Aorta (tissue), 5 donors: ENCODE measurements at places on chromosomes 1 and 21. TPM values are rescaled to one million over a fixed set of nuclear protein-coding genes. Genes with fewer than 3 reads are reported as not detected.

GRCh38 chr1:56329970-56330369, 249.4 kb downstream of the PLPP3 start:
- H3K27ac ChIP-seq = no peak overlapping the region
- H3K27me3 ChIP-seq = no peaks in the 10 kb centered on the region
- H3K4me1 ChIP-seq = no peaks in the 10 kb centered on the region

DNA sequence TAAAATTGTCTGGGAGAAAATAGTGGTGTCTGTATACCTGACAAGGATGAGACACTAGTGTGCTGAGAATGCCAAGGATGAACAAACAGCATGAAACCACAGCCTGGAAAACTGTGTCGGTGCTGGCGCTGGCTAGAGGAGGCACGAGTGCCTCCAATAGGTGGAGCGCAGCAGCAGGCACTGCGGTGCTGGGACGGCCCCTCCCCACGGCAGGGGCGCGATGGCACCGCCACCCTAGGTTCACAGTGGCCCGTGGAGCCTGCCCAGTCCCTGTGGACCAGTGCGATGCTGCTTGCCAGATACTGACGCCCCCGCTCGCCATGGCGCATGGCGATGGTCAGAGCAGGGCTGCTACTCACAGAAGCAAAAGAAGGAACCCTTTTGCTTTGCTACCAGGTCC, 6.8 kb downstream of the CFAP410 start:
- no peaks in the 10 kb centered on the region for H3K27me3 ChIP-seq
- DNase-seq = no peak
- no peaks in the 10 kb centered on the region for H3K36me3 ChIP-seq

NLRP3 gene
- total RNA-seq = 7.1 TPM

DNA sequence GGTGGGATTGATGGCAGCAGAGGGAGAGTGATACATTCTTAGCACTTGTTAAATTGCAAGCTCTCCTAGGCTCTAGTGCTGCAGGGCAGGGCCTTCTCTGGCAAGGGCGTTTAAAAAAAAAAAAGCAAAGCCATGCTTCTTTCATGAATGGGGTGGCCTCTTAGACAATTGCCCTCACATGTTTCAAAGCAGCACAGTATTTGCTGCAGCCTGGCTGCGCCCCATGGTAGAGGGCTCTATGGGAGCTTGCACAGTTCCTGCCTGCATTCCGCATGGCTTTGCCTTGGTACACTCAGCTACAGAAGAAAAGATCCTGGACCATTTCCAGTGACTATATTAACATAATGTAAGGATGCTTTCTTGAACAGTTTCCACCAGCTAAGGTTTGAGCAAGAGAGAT, 267.2 kb downstream of the ZNF648 start:
- no peak overlapping the region for H3K27ac ChIP-seq
- H3K4me3 ChIP-seq = no peak overlapping the region
- DNase-seq = no peak
- no peaks in the 10 kb centered on the region for H3K4me1 ChIP-seq
- H3K36me3 ChIP-seq = no peaks in the 10 kb centered on the region
- H3K27me3 ChIP-seq = no peaks in the 10 kb centered on the region

DNA sequence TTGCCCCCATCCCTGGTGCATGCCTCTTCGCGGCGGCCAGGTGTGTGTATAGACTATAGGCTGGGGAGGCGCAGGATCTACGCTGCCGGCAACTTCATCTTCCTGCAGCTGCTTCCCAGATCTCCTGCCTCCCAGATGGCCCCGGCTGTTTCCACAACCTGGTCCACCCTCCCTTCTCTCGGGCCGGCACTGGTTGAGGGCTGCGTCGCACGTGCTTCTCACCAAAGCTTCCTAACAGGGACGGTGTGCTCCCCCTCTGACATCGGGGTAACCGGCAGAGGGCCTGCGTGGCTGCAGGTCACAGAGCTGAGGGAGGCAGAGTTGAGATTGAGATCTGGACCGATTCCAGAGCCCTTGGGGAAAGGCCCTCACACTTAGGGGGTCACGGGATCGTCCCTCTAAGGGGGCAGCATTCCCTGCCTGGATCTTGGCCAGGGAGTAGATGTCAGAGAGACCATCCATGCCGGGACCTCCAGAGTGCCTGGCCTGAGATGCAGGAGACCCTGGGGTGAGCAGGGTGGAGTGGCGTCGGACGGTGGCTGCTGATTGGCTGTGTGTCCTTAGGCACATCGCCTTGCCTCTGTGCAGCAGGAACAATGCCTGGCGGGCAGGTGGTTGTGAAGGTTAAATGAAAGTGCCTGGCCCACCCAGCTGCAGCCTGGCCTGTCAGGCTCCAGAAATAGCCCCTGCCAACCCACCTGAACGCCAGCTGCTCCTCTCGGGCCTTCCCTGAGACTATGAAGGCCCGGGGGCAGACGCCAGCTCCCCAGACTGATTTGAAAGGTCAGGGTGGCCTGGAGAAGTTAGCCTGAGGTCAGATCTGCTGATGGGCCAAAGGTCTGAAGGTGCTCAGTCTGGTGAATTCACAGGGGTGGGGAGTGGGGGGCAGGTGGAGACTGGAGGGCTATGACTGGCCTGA, 6.1 kb upstream of the MASP2 start:
- H3K4me1 ChIP-seq = no peaks in the 10 kb centered on the region
- no peak overlapping the region for H3K27ac ChIP-seq
- DNase-seq = no peak
- peaks cover 7% of the 10 kb centered on the region for H3K36me3 ChIP-seq

A3GALT2 gene
- 0.36 TPM for total RNA-seq

GRCh38 chr21:35057428-35057827, 8.3 kb upstream of the RUNX1 start:
- no peak overlapping the region for H3K27ac ChIP-seq
- no peaks in the 10 kb centered on the region for H3K27me3 ChIP-seq
- H3K4me3 ChIP-seq = no peak overlapping the region
- H3K4me1 ChIP-seq = no peaks in the 10 kb centered on the region

DNA sequence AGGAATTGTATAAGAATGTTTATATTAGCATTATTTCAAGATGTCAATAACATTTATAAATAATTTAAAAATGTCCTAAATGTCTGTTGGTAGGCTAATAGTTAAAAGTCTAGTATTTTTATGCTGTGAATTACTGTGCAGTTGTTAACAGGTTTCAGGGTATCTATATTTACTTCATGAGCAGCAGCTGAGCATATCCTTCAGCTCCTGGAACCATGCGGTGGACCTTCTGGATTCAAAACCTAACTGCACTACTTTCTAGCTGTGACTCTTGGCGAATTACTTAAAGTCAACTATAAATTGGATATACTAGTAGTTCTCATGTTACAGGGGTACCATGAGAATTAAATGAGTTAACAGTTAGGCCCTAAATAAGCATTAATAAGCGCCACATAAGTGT, 3.7 kb downstream of the CEP350 start:
- no peak overlapping the region for H3K4me3 ChIP-seq
- H3K36me3 ChIP-seq = no peaks in the 10 kb centered on the region
- H3K27ac ChIP-seq = no peak overlapping the region
- no peak for DNase-seq

PADI2 gene
- 1.8 TPM for total RNA-seq

GRCh38 chr1:109641078-109641740, 14.7 kb upstream of the GSTM4 start:
- no peak overlapping the region for H3K4me3 ChIP-seq
- no peak for DNase-seq
- H3K36me3 ChIP-seq = no peaks in the 10 kb centered on the region
- H3K27ac ChIP-seq = no peak overlapping the region
- H3K4me1 ChIP-seq = no peaks in the 10 kb centered on the region
- no peaks in the 10 kb centered on the region for H3K27me3 ChIP-seq
